ENCODE measurements at places on chromosomes 16 and 17. TPM values are rescaled to one million over a fixed set of nuclear protein-coding genes. Genes with fewer than 3 reads are reported as not detected.

GRCh38 chr16:85027958-85028684 lies 526 bp downstream of the KIAA0513 start:
- H3K4me1 ChIP-seq = peaks cover 32% of the 10 kb centered on the region
- no peak for DNase-seq
- H3K36me3 ChIP-seq = no peaks in the 10 kb centered on the region

DNA sequence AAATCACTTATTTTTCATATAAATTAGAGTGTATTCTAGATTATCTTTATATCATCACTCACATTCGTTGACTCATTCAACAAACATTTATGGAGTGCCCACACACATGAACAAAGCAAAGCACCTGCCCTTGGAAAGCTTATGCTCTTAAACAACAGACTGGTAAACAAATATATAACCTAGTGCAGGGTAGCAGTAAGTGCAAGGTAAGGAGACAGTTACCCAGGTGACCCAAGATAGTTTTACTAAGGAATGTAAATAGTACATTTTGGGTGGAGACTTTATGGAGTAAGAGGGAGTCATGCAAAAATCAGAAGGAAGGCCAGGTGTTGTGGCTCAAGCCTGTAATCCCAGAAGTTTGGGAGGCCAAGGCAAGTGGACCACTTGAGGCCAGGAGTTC lies 40.4 kb upstream of the HELZ start:
- H3K27ac ChIP-seq = no peak overlapping the region
- peaks cover 20% of the 10 kb centered on the region for H3K4me1 ChIP-seq
- H3K27me3 ChIP-seq = no peaks in the 10 kb centered on the region
- no peak overlapping the region for H3K4me3 ChIP-seq

- no peaks in the 10 kb centered on the region for H3K4me1 ChIP-seq
- peaks cover 61% of the 10 kb centered on the region for H3K27me3 ChIP-seq
- H3K4me3 ChIP-seq = no peak overlapping the region
- H3K27ac ChIP-seq = no peak overlapping the region
Observed at GRCh38 chr17:35743626-35744328, 9.3 kb downstream of the GAS2L2 start.

- no peak within 1 kb of the TSS for H3K27ac ChIP-seq
- H3K36me3 ChIP-seq = no peaks in the 10 kb centered on the region
- DNase-seq = no peak
Observed at GRCh38 chr17:8001976-8002720, at the start of gene GUCY2D. Gene GUCY2D (plus strand): TSS chr17:8002615. CDS start chr17:8003048, 433 bp downstream.

GRCh38 chr17:70945386-70945785 lies 776.1 kb downstream of the KCNJ2 start:
- H3K27me3 ChIP-seq = no peaks in the 10 kb centered on the region
- DNase-seq = no peak
- H3K4me1 ChIP-seq = no peaks in the 10 kb centered on the region
- no peaks in the 10 kb centered on the region for H3K36me3 ChIP-seq
- H3K4me3 ChIP-seq = no peak overlapping the region
- no peak overlapping the region for H3K27ac ChIP-seq

- H3K27ac ChIP-seq = peak overlapping the region; percentile 25
- no peaks in the 10 kb centered on the region for H3K36me3 ChIP-seq
- no peak overlapping the region for H3K4me3 ChIP-seq
- no peak for DNase-seq
Observed at GRCh38 chr17:77364941-77365583, 224.3 kb downstream of the SEC14L1 start.

DNA sequence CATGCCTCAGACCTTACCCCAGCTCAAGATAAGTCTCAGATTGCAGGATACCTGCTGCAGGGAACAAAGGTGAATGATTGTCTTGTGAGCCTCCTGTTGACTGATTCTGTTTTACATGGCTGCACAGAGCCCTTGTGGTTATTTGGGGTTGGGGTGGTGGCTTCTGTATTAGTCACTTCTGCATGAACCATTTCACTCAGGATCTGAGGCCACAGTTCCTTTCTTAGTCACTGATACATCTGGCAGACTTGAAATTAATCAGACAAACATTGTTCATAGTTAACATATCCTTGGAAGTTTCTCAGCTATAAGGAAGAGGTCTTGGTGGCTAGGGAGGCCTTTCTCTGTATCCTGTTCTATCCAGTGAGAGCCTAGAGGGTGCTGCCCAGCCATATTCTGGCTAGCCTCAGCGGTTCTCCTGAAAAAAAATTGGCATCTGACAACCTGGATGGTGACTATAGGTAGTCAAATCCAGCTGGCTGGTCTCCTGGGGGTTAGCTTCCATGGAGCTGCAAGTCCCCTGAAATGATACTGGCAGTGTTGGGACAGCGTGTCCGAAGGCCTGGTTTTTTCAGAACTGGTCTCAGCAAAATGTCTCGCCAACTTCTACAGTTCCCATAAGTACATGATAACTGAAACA lies 8.4 kb upstream of the PLK1 start:
- H3K4me3 ChIP-seq = no peak overlapping the region
- H3K36me3 ChIP-seq = peaks cover 9% of the 10 kb centered on the region
- H3K27ac ChIP-seq = no peak overlapping the region
- H3K4me1 ChIP-seq = peaks cover 2% of the 10 kb centered on the region
- DNase-seq = no peak

The FZD2 gene
- total RNA-seq = 1.9 TPM

The IGFALS gene
- not detected for total RNA-seq

The HSD11B2 gene
- 0.85 TPM for total RNA-seq

The KRTAP3-2 gene
- total RNA-seq = not detected

The PDE6G gene
- total RNA-seq = not detected

The FOXF1 gene
- total RNA-seq = 0.23 TPM
